Natural killer cell treated with Interleukin-12 subunit alpha and Interleukin-12 subunit beta and Interleukin-15 and Interleukin-18, amount 100 ng/mL, for 72 hours (primary cell): ENCODE measurements at places on chromosomes 11 and 22.

GRCh38 chr11:32500001-32500400 is 64.7 kb upstream of the WT1 start:
- no peak overlapping the region for H3K27ac ChIP-seq
- DNase-seq, result no peak
- H3K4me1 ChIP-seq, result no peaks in the 10 kb centered on the region
- H3K27me3 ChIP-seq, result no peaks in the 10 kb centered on the region

DNA sequence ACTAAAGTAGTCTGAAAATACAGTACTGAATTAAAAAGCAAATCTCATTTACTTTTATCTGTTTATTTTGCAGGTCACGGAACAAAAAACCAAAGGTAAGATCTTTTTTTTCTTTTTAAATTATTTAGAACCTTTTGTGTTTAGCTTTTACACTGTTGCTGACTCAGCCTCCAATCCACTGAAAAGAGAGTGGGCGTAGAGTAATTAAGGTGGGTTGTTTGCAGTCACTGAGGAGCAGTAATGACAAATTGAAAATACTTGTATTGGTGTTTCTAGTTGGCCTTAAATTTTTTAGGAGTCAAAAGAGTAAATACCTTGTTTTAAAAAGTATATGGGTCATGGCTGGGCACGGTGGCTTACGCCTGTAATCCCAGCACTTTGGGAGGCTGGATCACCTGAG is 73.4 kb downstream of the TNRC6B start:
- peaks cover 39% of the 10 kb centered on the region for H3K4me1 ChIP-seq
- no peaks in the 10 kb centered on the region for H3K27me3 ChIP-seq
- H3K27ac ChIP-seq, result no peak overlapping the region
- H3K4me3 ChIP-seq, result no peak overlapping the region
- DNase-seq, result no peak

DNA sequence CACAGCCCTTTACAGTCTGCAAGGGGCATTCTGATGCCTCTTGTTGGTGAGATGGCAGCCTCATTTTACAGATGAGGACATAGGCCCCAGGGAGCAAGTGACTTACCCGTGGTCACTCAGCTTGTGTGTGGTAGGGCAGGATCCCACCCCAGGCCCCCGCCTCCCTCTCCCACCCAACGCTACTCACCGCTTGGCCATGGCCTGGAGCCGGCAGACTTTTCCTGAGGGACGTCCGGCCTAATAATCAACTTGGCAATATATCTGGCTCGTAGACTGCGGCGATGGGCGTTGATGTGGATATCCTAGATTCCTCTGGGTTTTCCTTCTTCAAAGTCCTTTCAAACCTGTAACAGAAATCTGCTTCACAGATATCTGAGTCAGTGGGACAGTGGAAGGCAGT is 57.1 kb downstream of the ARHGAP8 start:
- H3K36me3 ChIP-seq, result no peaks in the 10 kb centered on the region
- no peak overlapping the region for H3K4me3 ChIP-seq
- H3K27me3 ChIP-seq, result no peaks in the 10 kb centered on the region
- H3K4me1 ChIP-seq, result peaks cover 3% of the 10 kb centered on the region
- DNase-seq, result no peak
- H3K27ac ChIP-seq, result no peak overlapping the region

GRCh38 chr22:46634011-46634699 is 14.0 kb downstream of the GRAMD4 start:
- H3K27me3 ChIP-seq, result no peaks in the 10 kb centered on the region
- no peak overlapping the region for H3K27ac ChIP-seq
- peaks cover 4% of the 10 kb centered on the region for H3K4me1 ChIP-seq
- no peaks in the 10 kb centered on the region for H3K36me3 ChIP-seq
- H3K4me3 ChIP-seq, result no peak overlapping the region
- DNase-seq, result no peak

- no peaks in the 10 kb centered on the region for H3K27me3 ChIP-seq
- H3K27ac ChIP-seq, result no peak overlapping the region
- peaks cover 22% of the 10 kb centered on the region for H3K4me1 ChIP-seq
Measured at GRCh38 chr11:75313513-75314272, 37.8 kb downstream of the ARRB1 start.

- no peaks in the 10 kb centered on the region for H3K36me3 ChIP-seq
- peaks cover 6% of the 10 kb centered on the region for H3K4me1 ChIP-seq
- DNase-seq, result no peak
- peak overlapping the region; percentile 63 for H3K4me3 ChIP-seq
- no peak overlapping the region for H3K27ac ChIP-seq
- peaks cover 3% of the 10 kb centered on the region for H3K27me3 ChIP-seq
Measured at GRCh38 chr22:19177164-19178064, 1.1 kb downstream of the SLC25A1 start.

DNA sequence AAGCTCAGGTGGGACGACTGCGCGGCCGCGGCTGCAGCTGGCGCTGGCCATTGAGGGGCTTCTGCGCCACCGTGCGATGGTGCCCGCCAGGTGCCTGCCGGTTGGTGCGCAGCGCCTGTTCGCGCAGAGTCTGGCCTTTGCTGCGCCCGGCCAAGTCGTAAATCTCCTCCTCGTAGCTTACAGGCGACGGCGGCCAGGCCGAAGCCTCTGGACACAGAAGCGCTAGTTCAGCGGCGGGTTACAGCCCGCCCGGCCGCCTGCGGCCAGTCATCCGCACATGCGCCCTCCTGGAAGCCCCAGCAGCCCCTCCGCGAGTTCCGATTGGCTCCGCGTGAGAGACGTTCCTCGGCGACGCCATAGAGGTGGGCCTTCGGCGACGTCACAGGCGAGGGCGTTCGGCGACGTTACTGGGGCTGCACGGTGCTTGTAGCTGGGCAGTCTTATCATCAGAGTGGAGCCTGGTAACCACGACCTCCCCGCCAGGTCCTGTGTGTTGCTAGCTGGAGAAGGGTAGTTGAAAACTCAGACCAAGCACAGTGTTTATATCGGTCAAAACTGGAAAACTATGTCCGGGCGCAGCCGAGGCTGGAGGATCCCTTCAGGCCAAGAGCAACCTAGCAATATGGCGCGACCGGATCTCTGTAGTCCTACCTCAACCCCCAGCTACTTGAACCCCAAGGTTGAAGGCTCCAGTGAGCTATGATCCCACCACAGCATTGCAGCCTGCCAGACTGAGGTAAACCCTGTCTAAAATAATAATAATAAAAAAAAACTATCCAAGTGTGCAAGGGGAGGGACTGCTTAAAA is 265.7 kb downstream of the OR4C45 start:
- H3K4me3 ChIP-seq, result no peak overlapping the region
- H3K4me1 ChIP-seq, result no peaks in the 10 kb centered on the region
- no peaks in the 10 kb centered on the region for H3K36me3 ChIP-seq

GRCh38 chr22:46863794-46864193 is 101.3 kb downstream of the TBC1D22A start:
- H3K4me3 ChIP-seq, result no peak overlapping the region
- DNase-seq, result no peak
- H3K4me1 ChIP-seq, result peaks cover 9% of the 10 kb centered on the region
- no peaks in the 10 kb centered on the region for H3K27me3 ChIP-seq
- H3K27ac ChIP-seq, result no peak overlapping the region

DNA sequence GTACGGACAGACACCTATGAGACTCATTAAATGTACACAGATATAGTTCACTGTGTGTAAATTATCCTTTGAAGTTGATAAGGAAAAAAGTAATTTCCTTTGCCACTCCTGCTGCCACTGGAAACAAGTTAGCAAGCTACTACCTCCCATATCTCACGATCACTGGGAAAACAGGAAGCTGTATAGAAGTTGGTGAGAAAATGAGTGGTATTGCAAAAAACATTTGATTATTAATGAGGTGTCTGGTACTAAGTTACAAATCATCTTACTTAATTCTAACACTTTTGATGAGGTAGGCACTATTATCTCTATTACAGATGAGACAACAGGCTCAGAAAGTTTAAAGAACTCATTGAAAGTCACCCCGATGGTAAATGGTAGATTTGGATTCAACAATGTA is 68.5 kb downstream of the GAB2 start:
- H3K36me3 ChIP-seq, result no peaks in the 10 kb centered on the region
- DNase-seq, result no peak
- H3K4me1 ChIP-seq, result peaks cover 8% of the 10 kb centered on the region

- H3K27ac ChIP-seq, result no peak overlapping the region
- H3K4me1 ChIP-seq, result no peaks in the 10 kb centered on the region
- H3K27me3 ChIP-seq, result peaks cover 15% of the 10 kb centered on the region
- no peaks in the 10 kb centered on the region for H3K36me3 ChIP-seq
Measured at GRCh38 chr22:45966895-45967365, 10.0 kb downstream of the WNT7B start.

DNA sequence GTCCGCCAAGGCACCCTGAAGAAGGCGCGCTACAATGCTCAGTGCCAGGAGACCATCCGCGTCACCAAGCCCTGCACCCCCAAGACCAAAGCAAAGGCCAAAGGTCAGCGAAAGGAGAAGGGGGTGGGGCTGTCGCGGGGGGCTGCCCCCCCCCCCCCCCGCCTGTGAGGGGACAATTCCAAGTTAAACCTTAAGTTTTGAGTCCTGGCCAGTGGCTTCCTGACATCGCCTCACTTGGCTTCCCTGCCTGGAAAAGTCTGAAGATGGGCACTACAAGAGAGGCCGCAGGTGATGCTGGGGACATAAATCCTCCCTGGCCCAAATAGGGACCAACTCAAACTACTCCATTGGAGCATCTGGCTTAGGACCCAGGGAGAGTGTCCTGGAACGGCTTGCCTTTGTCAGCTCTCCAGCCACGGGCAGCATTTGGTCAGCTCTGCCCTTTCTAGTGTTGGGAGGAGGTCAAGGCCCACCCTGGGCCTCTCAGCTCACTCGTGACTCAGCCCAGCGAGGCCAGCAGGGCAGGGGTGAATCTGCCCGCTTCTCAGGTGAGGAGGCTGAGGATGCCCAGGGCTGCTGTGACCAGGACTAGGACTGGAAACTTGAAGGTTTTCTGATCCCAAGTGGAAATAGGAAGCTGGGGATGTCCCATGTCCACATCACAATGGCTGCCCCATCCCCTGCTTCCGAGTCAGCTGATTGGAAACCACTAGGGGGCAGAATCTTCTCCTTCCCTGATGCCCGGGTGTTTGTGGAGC is 1.4 kb downstream of the MDK start:
- H3K27ac ChIP-seq, result no peak overlapping the region
- peaks cover 21% of the 10 kb centered on the region for H3K27me3 ChIP-seq
- peaks cover 22% of the 10 kb centered on the region for H3K4me1 ChIP-seq
- no peaks in the 10 kb centered on the region for H3K36me3 ChIP-seq

DNA sequence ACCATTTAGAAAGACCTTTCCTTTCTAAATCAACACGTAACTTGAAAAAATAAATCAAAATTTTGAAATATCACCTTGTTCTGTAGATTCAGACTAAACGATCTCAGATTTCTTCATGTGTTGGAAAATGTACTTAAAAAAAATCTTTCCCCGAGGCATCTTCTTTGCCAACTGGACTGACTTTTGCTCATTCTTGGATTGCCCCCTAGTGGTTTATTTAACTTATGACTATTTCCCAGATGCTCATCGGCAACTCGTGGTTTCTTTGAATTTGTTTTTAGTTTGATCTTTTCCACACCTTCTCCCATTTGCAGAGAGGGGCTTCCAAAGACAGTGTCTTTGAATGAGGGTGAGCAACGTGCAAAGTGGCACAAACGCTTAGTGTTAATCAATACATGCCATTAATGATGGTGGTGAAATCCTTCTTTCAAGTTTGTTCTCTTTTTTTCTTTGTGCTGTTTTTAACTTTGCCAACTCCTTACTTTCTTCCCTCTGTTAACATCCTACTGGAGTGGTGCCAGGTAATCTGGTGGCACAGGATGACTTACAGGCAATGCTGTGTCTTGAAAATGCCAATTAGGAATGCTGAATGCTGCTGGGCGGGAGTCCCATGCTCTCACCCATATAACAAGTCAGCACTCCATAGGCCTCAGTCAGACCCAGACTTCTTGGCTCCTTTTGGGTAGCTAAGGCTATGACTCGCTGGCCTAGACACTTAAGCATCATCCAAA is 18.3 kb downstream of the PRSS23 start:
- no peaks in the 10 kb centered on the region for H3K36me3 ChIP-seq
- H3K4me1 ChIP-seq, result peaks cover 24% of the 10 kb centered on the region
- peaks cover 3% of the 10 kb centered on the region for H3K27me3 ChIP-seq
- DNase-seq, result no peak

- peak overlapping the region; percentile 78 for H3K4me3 ChIP-seq
- DNase-seq, result no peak
- H3K27ac ChIP-seq, result peak overlapping the region; percentile 69
- no peaks in the 10 kb centered on the region for H3K36me3 ChIP-seq
Measured at GRCh38 chr11:34249439-34249838, 108.4 kb downstream of the ABTB2 start.

- no peak overlapping the region for H3K4me3 ChIP-seq
- peaks cover 15% of the 10 kb centered on the region for H3K4me1 ChIP-seq
- no peak overlapping the region for H3K27ac ChIP-seq
- H3K36me3 ChIP-seq, result no peaks in the 10 kb centered on the region
- DNase-seq, result no peak
Measured at GRCh38 chr22:36192542-36192941, 9.1 kb downstream of the APOL4 start.

- peaks cover 8% of the 10 kb centered on the region for H3K27me3 ChIP-seq
- H3K4me3 ChIP-seq, result no peak overlapping the region
- H3K36me3 ChIP-seq, result no peaks in the 10 kb centered on the region
Measured at GRCh38 chr22:25413620-25414019, 150.9 kb upstream of the GRK3 start.

DNA sequence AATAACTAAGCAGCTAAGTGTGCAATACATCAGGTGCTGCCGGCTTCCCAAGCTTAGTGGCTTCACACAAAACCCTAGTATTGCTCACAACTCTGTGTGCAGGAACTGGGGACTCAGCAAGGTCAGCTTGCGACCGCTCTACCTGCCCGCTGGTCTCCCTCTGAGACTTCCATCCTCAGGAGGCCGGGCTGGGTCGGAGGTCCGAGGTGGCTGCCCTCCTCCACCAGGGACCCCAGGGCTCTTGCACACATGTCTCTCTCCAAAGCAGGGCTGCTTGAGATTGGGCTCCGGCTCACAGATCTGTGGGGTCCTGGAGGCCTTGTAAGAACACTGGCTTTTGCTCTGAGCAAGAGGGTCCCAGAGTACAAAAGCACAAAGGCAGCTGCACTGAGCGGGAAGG is 25.4 kb upstream of the FGF19 start:
- H3K27me3 ChIP-seq, result peaks cover 25% of the 10 kb centered on the region
- H3K4me1 ChIP-seq, result no peaks in the 10 kb centered on the region
- H3K27ac ChIP-seq, result no peak overlapping the region

GRCh38 chr11:34984514-34984913 is 68.1 kb downstream of the PDHX start:
- no peaks in the 10 kb centered on the region for H3K27me3 ChIP-seq
- peaks cover 7% of the 10 kb centered on the region for H3K4me1 ChIP-seq
- DNase-seq, result no peak
- peaks cover 25% of the 10 kb centered on the region for H3K36me3 ChIP-seq
- no peak overlapping the region for H3K4me3 ChIP-seq

- H3K4me1 ChIP-seq, result peaks cover 26% of the 10 kb centered on the region
- DNase-seq, result no peak
- peak overlapping the region; percentile 18 for H3K4me3 ChIP-seq
- peak overlapping the region; percentile 53 for H3K27ac ChIP-seq
- H3K27me3 ChIP-seq, result no peaks in the 10 kb centered on the region
- H3K36me3 ChIP-seq, result no peaks in the 10 kb centered on the region
Measured at GRCh38 chr11:124791626-124792341, 8.4 kb downstream of the MSANTD2 start.
